ENCODE measurements at places on chromosomes 7 and 10.

DNA sequence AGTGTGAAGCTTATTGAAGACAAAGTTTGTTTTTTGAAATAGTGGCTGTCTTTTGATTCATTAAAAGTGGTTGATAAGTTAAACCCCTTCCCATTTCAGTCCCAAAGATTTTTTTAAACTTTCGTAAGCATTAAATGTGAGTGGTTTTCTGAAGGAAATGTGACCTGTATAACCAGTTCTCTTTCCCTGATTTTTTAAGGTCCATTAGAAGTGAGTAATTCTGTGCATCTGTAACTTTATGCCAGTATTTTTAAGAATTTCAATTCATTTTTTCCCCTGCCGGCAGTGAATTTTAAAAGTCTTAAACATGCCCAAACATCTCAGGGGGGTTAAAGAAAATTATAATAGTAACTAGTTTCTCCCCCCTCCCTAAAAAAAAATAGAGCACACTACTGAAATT, 254.6 kb upstream of the SP8 start:
- DNase-seq = no peak

- DNase-seq = no peak
Measured at GRCh38 chr10:45466784-45467183, 92.8 kb downstream of the ALOX5 start.

DNA sequence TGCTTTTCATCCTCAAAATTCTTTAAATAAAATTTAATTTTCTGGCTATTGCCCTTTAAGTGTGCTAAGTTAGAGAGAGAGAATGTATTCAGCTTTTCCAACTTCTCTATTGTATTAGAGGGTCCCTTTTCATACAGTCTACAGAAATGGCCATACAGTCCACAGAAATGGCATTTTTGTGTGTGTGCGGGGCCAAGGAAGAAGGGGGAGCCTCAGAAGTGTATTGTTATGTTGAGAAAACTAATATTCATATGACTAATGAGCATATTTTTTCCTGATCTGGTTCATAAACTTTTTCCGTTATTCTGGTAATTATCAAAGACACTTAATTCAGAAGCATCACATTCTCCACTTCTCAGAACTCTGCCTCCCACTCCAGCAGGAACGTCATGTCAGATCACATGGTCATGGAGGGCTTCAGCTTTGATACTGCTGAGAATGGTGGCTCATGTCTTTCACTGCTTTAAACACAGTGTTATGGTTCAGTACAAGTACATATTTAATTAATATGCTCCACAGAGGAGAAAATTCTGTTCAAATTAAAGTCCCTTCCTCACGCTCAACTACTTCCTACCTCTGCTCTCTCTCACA, 37.1 kb downstream of the ELMO1 start:
- no peak for DNase-seq

DNA sequence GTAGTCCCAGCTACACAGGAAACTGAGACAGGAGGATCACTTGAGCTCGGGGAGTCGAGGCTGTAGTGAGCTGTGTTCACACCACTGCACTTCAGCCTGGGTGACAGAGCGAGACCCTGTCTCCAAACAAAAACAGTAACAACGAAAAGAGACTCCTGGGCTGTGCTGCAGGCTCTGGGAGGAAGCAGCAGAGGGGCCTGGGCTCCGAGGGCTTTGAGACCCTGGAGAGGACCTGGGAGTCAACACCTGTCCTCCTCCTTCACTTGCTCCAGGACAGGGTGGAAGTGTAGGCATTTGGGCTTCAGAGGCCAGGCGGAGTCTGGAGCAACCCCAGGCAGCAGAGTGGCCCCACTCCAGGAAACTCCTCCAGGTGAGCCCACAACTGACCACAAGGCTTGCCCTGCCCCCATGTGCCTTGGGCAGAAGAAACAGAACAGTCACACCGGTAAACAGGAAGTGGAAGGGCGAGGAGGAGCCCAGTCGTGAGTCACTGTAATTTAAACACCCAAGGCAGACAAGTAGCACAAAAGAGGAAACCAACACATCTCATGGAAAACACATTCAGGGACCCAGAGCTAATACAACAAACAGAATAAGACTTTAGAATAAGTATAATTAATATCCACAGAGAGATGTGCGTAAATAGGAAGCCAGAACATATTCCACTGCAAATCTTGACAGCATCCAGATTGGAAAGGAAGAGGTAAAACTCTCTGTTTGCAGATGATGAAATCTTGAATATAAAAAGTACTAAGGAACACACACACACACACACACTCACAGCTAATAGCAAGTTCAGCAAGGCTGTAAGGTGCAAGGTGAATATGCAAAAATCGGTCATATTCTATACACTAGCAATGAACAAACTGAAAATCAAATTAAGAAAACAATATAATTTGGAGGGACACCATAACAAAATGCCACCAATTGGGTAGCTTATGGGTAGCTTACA, 20.5 kb upstream of the RASGEF1A start:
- no peak for DNase-seq

DNA sequence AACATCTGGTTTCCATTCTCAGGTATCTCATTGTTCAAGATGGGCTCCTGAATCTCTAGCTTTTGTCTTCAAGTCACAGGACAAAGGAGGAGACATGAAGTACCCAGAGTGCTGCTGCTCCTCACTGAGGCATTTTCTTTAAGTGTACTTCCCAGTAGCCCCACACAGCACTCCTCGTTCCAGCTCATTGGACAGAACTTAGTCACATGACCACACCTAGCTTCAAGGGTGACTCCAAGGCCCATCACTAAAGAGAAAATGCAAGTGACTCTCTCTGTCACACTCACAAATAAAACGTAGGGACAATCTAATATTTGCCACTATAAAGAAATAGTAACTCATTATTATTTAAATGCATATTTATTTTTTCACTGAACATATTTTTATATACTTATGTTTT, 58.3 kb upstream of the NEUROD6 start:
- DNase-seq = no peak

- peak; percentile 53 for DNase-seq
Measured at GRCh38 chr7:23473844-23474093, 3.5 kb upstream of the IGF2BP3 start.

DNA sequence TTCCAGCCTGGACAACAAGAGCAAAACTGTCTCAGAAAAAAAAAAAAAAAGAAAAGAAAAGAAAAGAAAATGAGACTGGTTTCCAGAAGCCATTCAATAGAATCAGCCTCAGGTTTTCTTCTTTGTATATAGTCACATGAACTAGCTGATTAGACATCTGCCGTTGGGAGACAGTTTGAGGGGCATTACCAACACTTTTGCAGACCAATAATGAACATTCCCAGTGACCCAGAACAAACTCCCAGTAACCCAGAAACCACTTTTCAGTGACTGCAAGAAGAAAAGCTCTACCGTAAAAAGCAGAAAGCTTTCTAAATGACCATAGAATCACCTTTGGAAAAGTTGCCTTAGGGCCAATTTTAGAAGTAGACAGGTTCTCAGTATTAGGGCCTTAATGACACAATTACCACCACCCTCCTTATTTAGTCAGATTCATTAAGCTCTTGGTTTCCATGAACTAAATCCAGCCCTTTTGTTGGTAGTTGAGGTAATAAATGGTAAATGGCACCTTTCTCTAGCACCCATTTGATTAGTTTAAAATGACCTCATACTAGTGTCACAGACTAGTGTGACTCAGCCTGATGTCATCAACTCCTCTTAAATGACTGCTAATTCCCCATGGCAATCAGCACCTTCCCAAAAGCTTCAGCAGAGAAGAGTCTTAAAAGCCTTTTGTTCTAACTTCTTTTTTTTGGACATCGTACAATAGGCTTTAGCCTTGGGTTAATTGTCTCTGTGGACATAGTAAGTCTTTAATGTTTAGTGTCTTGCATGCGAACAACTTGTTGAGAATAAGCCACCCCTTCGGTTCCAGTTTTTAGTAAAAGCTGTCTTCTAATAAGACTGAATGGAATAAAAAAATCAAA, 33.6 kb upstream of the XRCC2 start:
- no peak for DNase-seq

Measured in endothelial cell (in vitro differentiated cells).